ENCODE measurements at places on chromosomes 3 and 15.

GRCh38 chr3:51869304-51869703 lies 6.1 kb downstream of the IQCF5 start:
- no peak for DNase-seq

DNA sequence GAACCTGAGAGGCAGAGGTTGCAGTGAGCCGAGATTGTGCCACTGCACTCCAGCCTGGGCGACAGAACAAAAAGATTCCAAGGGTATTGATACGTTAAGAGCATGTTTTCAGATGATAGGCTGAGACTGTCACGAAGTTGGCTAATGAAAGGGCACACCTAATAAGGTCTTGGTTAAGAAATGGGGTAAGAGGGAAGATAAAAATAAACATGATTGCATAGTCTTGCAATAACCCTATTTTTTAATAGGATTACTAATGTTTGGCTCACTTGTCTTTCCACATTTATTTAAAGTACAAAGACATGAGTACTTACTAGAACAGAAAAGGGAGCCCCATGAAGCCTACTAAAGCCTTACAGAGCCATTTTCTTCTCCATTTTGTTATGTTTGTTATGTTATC lies 109.0 kb downstream of the FRMD4B start:
- no peak for DNase-seq

GRCh38 chr3:160980740-160981139 lies 124.4 kb downstream of the B3GALNT1 start:
- no peak for DNase-seq

DNA sequence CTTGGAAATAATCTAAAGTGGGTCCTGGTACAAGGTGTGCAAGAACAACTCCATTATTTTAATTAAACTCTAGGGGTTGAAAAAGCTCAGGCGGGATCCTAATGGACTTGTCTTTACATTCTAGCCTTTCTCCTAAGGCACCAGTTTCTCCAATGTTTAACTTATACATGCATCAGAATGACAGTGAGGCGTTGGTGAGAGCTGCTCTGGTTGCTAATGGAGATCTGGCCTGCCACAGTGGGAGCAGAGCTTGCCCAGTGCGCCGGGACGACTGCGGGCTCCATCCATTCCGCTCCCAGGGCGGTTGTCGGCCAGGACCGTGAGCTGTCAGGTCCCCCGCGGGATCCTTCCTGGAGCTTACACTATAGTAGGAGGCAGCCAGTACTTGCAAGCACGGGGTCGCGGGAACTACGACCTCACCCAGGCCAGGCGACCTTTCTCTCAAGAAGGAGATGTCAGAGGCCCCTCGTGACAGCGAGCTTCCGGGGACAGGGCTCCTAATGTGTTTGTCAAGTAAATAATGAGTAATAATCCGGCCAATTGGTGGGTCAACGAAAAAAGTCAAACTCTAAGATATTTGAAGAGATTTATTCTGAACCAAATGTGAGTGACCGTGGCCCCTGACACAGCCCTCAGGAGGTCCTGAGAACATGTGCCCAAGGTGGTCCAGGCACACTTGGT lies 991 bp upstream of the HIGD1A start:
- no peak for DNase-seq

GRCh38 chr15:32998979-32999672 lies 195.4 kb downstream of the FMN1 start:
- no peak for DNase-seq

- DNase-seq = no peak
These were observed 23.4 kb upstream of the TNK2 start for GRCh38 chr3:195931582-195932273.

DNA sequence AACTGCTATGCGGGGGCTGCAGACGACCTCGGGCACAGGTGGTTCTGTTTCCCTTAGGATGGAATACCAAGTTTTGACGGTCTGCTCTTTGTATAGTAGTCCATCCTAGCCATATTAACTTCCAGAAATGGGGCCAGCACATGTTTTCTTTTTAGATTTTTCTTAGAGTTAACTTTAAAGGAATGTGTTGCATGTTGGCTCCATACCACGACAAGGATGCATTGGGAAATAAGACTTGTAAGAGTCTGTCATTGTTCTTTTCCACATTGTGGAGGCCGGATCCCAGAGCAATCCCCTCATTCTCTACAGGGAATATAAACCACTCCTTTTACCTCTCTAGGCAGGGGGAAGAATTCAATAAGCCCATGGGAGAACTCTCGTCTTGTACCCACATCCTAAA lies 87.1 kb upstream of the PLSCR4 start:
- DNase-seq = no peak

- DNase-seq = no peak
These were observed 40.3 kb upstream of the ZCWPW2 start for GRCh38 chr3:28308196-28308595.
